ENCODE measurements at places on chromosomes 4 and X.

DNA sequence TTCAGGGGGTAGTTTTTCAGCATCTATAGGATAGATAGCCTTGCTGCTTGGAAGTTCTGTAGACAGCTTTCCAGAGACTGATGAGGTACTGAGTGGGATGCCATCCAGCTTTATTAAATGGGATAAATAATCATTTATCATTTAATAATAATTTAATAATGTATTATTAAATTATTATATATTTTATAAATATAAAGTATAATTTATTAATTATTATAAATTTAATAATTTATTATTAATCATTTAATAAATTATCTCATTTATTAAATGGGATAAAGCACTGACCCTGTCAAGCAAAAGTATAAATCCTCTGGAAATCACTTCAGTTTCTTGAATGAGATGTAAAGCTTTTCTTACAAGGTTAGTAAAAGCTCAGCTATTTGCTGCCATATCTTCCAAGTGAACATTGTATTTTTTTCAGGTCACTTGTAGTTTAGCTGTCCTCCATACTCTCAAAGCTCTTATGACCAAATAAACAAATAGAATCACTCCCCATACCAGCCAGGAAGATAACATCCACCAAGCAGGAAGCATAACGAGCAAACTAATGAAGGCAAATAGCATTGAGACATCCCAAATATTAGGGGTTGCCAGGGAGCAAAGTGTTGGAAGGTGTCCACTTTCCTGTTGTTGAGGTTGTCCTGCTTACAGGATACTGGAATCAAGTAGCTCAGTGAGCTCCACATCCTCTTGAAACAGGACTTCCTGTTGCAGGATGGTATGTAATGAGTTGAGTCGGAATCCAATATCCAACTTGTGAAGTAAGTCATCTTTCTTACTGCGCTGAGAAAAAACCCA is 88.9 kb downstream of the ZNF674 start:
- no peak for DNase-seq

DNA sequence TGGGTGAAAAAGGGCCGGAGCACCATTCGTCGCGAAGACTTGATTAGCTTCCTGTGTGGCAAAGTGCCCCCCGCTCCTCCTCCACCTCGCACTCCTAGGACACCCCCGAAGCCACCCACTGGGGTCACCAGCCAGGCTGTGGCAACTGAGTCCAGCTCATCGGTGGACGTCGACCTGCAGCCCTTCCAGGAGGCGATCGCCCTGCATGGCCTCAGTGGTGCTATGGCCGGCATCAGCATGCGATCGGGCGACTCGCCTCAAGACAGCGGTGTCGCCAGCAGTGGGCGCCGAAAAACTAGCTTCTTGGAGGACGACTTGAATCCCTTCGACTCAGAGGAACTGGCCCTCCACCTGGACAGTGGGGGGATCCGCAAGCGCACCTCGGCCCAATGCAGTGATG is 126.8 kb upstream of the CXorf66 start:
- no peak for DNase-seq

GRCh38 chrX:31199056-31199839 is 127.4 kb upstream of the FTHL17 start:
- no peak for DNase-seq

GRCh38 chrX:12076046-12076445 is 62.2 kb upstream of the FRMPD4 start:
- no peak for DNase-seq

GRCh38 chrX:11435568-11435967 is 142.4 kb downstream of the AMELX start:
- no peak for DNase-seq

GRCh38 chrX:75230296-75230695 is 43.6 kb upstream of the UPRT start:
- no peak for DNase-seq

DNA sequence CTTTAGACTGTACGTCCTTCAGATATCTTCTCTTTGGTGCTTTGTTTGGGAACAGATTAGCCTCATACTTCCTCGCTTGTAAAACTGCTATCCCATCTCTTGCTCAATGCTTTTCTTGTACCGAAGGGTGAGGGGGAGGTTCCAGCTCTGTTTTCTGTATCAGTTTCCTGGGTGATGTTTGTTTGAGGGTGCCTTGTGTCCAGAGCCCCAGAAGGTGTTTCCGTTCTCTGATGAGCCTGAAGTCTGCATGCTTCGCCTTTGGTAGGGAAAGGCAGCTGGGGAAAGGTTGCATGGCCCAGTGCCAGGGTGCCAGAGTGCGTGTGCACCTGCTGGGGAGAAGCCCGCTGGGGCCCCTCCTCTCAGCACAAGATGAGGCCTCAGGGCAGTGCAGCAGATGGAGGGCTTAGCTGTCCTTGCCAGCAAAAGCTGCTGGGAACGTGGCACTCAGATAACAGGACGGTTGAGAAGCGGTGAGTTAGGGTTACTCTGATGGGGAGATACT is 73.7 kb downstream of the TBL1X start:
- DNase-seq, result no peak

DNA sequence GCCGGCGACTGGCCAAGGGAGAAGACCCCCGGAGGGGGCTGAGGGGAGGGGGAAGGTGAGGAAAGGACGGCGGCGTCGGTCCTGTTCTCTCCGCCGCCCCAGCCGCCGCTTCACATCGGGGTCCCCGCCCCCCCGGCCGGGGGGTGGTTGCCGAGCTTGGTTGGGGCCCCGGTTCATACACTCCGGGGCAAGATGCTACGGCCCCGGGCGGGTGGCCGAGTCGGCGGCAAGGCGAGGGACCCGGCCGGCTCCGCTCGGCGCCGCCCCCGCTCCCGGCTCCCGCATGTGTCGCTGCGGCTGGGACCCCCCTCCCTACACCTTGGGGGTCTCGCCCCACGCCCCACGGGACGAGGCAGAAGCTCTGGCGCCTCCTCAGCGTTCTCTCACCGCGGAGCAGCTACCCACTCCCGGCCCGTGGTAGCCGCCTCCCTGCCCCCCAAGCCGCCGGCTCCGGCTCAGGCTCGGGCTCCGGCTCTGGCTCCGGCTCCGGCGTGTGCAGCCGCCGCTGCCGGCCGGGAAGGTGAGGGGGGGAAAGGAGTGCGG is 461 bp downstream of the FBXW7 start:
- DNase-seq, result no peak

- DNase-seq, result no peak
Measured at GRCh38 chr4:141462361-141462760, 174.0 kb upstream of the IL15 start.

GRCh38 chrX:46572340-46572936 is 1.1 kb upstream of the CHST7 start:
- no peak for DNase-seq

DNA sequence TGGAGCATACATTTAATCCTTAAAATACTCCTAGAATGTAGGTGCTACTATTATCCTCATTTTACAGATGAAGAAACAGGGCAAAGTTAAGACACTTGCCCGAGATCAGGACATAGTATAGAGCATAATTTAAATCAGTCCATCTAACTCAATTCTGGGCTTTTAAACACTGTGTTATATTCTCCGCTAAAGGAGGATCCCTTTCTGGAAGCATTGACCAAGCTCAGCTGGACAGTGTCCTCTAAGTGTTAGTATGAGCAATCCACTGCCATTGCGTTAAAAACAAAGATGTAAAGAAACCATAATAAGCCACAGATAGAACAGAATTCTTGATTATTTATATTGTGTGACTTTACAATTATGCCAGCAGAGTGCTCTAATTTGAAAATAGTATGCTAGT is 207.0 kb downstream of the ARHGAP24 start:
- DNase-seq, result no peak

DNA sequence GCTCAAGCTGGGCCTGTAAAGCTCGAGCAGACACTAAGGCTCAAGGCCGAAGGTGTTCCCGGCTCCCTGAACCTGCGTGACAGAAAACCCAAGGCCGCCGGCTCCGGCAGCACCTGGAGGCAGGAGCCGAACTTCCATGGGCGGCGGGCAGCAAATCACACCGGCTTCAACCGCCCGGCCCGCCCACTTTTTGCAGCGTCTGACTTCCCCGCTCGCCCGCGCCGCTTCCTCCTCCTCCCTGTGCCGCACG is 940 bp upstream of the NSD2 start:
- DNase-seq, result peak; percentile 80

GRCh38 chr4:94390804-94391410 is 48.3 kb upstream of the HPGDS start:
- DNase-seq, result no peak

- no peak for DNase-seq
Measured at GRCh38 chrX:152950786-152951185, 43.1 kb downstream of the PNMA5 start.

- DNase-seq, result no peak
Measured at GRCh38 chr4:8307121-8307520, 37.6 kb downstream of the HTRA3 start.

- no peak for DNase-seq
Measured at GRCh38 chrX:84865113-84865512, 138.6 kb upstream of the APOOL start.

- no peak for DNase-seq
Measured at GRCh38 chr4:109183931-109184490, 118.4 kb downstream of the COL25A1 start.

DNA sequence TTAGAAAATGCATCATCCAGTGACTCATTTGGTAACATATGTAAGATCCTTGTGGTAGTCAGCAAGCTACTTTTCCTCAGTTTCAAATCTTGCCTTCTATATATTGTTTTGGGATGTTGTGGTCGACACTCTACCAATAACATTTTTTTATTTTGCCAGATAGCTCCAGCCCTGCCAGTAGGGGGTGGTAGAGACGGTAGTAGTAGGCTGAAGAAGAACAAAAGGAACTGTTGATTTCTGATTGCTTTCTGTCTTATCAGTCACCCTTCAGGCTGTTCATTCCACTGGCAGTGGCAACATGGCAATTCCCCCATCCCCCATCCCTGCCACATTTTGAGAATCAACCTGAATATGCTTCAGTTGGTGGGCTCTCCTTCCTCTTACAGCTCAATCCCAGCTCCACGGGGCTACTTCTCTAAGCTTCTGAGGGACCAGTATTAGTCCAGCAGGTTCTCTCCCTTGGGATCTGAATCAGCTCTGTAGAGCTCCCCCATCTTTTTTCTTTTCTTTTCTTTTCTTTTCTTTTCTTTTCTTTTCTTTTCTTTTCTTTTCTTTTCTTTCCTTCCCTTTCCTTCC is 171.5 kb upstream of the VEGFC start:
- DNase-seq, result no peak

- no peak for DNase-seq
Measured at GRCh38 chr4:63898961-63899360, 510.3 kb downstream of the TECRL start.

GRCh38 chrX:153476666-153477363 is 6.4 kb upstream of the HAUS7 start:
- DNase-seq, result no peak

- no peak for DNase-seq
Measured at GRCh38 chrX:23246001-23246400, 88.6 kb upstream of the PTCHD1 start.

GRCh38 chr4:16503421-16504100 is 277.3 kb upstream of the TAPT1 start:
- DNase-seq, result no peak

- no peak for DNase-seq
Measured at GRCh38 chr4:141473952-141474351, 162.4 kb upstream of the IL15 start.

DNA sequence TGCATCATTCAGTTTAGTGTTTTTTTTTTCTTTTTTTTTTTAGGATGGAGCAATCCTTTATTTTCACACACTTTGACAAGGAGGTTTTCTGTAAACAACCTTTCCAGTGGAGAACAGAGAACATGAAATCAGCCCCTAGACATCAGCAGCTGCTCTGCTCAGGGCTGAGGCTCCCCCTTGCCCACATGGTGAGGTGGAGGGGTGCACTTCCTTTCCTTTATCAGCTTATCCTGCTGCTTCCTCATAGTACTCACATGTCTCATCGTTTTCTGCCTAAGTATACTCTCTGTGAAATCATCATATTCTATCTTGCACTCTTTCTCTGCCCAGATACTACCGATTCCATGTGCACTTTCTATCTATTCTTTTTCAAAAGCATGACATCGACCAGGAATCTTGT is 47.6 kb upstream of the PRSS12 start:
- no peak for DNase-seq

DNA sequence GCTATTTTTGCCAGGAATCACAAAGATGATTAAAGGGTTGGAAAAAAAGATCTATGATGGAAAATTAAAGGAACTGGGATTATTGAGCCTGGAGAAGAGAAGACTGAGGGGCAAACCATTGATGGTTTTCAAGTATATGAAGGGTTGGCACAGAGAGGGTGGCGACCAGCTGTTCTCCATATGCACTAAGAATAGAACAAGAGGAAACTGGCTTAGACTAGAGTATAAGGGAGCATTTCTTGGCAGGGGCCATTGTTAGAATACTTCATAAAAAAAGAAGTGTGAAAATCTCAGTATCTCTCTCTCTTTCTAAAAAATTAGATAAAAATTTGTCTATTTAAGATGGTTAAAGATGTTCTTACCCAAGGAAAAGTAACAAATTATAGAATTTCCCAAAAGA is 75.1 kb downstream of the NPNT start:
- DNase-seq, result no peak

GRCh38 chrX:131975851-131976250 is 47.3 kb upstream of the STK26 start:
- DNase-seq, result no peak

DNA sequence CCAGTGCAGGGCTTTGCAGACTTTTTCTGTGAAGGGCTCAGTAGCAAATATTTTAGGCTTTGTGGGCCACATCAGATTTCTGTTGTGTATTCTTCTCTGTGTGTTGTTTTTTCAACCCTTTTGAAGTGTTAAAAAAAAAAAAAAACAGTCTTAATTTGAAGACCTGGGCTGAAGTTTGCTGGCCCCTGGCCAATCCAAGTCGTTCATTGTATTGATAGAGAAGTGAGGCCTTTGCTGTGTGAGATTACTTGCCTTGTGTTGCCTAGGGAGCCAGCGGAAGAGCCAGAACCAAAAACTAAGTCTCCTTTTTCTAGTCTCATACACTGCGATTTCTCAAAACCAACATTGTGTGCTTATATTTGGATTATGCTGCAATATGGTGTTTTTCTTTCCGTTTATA is 46.9 kb downstream of the MTM1 start:
- no peak for DNase-seq

Measured in stimulated activated CD4-positive, alpha-beta T cell treated with anti-CD3 and anti-CD28 coated beads, Interleukin-15, amount 100 ng/mL, for 48 hours (primary cell).